ENCODE measurements at places on chromosomes 11 and 22.

DNA sequence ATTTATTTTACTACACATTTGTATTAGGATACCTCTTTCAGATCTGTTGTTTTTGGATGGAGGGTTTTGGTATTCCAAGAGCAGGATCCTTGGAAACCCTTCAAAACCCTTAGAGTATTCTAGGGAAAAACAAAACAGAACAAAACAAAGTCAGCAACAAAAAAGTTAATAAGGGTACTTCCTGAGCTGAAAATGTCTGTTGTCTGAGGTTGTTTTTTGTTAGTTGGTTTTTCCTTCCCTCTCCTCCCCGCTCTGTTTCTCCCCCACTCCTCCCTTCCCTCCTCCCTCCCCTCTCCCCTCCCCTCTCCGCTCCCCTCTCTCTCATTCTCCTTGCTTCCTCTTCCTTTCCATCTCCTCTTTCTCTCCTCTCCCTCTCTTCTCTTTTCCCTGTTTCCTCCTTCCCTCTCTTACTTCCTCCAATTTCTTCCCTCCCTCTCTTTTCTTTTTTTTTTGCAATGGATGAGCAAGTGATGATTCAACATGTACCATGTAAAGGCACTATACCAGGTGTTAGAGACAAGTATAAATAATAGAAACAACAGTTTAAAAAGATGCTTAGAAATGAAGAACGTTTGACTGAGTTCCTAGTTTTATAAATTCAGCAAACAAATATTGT is 160.6 kb downstream of the TMEM135 start:
- no peak for DNase-seq

- no peak for DNase-seq
Measured at GRCh38 chr11:72860010-72860409, 45.8 kb downstream of the ATG16L2 start.

- DNase-seq, result no peak
Measured at GRCh38 chr11:4643076-4643475, 706 bp upstream of the OR51E1 start.

DNA sequence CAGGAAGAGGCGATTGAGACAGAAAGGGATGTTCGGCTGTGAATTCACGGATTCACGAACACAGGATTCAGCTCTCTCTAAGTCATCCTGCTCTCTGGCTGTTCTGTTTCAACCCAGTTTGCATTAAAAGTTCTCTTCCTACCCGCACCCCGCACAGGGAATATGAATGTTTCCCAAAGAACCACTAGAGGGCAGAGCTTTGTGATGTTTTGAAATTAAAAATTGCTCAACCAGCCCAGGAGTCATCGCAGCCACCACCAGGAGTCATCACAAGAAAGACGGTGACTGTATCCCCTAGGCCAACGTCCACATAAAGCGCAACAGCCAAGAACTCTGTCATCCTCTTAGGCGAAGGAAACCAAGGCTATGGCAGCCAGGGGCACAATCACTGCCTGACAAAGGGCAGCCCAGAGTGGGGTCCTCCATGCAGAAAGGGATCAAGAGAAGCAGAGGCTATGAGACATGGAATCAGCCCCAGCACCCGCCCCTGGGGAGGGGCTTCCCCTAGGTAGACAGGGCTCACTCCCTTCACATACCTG is 122.4 kb downstream of the WT1 start:
- no peak for DNase-seq

- no peak for DNase-seq
Measured at GRCh38 chr11:113587308-113587739, 112.1 kb upstream of the DRD2 start.

GRCh38 chr11:134685793-134686380 is 273.8 kb upstream of the B3GAT1 start:
- no peak for DNase-seq

GRCh38 chr22:38066381-38067027 is 9.3 kb downstream of the PICK1 start:
- DNase-seq, result no peak

DNA sequence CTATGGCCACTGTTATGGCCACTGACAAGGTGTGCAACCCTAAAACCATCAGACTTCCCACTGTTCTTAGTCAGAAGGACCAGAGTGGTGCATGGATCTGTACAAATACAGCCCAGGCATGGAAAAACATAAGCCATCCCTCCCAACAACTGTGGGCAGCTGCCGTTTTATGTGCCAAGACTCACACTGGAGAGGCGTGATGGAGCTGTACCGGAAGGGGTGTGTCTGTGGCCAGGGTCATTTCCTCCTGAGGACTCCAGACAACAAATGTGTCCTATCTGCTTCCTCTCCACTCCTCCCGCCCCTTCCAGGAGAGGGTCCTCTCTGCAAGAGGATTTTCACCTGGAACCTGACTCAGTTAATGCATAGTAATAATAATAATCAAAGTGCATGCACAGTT is 29.5 kb downstream of the KCNJ1 start:
- no peak for DNase-seq

DNA sequence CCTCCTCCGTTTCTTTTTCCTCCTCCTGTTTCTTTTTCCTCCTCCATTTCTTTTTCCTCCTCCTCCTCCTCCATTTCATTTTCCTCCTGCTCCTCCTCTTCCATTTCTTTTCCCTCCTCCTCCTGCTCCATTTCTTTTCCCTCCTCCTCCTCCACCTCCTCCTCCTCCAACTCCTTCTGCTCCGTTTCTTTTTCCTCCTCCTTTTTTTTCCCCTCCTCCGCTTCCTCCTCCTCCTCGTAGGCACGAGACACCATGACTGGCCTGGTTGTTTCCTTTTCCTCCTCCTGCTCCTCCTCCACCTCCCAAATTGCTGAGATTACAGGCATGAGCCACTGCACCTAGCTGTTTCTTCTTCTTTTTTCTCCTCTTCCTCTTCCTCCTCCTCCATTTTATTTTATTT is 25.6 kb upstream of the DRICH1 start:
- no peak for DNase-seq

DNA sequence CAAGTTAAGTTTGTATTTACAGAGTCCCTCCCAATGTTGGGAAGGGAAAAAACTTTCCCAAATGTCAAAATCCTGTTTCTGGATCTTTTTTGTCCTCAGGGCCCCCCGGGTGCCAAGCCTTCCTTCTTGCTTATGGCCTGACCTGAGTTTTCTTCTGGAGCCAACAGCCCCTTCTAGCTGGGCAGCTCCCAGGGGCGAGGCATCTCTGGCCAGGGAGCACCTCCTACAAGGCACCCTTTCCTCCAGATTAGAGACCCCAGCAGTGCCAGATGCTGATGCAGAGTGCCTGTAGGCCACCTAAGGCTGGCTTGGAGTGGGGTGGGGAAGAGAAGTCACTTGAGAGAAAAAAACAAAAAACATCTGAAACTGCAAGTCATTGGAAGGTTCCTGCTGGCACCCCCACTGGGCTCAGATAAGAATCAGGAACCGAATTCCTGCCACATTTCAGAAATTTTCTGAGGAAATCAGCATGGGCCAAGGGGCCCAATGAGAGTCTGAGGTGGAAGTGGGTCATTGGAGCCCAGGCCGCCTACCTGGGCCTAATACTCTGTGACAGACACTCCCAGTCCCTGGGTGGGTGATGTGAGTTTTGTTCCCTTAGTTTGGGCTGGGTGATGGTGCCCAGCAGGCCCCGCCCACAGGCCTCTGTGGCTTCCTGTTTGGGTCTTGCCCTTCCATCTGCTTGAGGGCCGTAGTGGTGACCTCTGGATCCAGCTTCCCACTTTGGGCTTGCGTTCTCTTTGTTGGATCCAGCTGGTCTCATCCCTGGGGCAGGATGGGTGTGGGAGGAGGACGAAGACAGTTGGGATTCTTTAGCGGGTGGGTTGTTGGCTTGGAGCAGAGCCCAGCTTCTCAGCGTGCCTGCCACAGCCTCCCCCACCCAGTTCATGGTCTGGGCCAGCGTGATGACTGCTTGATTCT is 40.6 kb downstream of the PARVA start:
- no peak for DNase-seq

- no peak for DNase-seq
Measured at GRCh38 chr22:49678137-49678841, 149.4 kb downstream of the BRD1 start.

DNA sequence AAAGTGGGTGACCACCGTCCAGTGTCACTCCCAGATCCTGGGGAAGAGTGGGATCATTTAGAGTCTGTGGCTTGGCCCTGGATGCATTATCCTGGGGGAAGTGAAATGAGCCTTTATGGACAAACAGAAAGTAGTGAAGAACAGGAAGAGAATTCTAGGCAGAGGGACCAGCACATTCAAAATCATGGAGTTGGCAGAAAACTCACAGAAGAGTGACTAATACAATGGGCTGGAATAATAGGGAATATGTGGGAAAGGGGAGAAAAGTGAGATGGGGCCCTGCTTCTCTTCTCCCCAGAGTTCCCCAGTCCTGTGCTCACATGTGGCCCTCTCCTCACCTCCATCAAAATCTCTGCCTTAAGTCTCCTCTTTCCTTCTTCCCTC is 84.3 kb downstream of the CCDC81 start:
- no peak for DNase-seq

DNA sequence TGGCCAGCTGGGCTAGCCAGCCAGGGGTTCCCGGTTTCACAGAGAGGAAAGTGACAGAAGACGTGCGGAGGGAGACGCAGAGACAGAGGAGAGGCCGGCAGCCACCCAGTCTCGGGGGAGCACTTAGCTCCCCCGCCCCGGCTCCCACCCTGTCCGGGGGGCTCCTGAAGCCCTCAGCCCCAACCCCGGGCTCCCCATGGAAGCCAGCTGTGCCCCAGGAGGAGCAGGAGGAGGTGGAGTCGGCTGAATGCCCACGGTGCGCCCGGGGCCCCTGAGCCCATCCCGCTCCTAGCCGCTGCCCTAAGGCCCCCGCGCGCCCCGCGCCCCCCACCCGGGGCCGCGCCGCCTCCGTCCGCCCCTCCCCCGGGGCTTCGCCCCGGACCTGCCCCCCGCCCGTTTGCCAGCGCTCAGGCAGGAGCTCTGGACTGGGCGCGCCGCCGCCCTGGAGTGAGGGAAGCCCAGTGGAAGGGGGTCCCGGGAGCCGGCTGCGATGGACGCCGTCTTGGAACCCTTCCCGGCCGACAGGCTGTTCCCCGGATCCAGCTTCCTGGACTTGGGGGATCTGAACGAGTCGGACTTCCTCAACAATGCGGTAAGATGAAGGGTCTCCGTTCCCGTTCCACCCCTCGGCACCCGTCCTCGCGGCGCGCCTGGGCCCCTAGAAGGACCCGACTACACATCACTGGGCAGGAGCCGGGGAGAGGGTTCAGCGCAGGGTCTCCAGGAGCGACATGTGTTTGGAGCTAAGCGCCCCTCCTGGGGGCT is at the start of gene CREB3L1:
Gene CREB3L1 (plus strand): TSS at position 41 of the 765 bp plus-strand sequence. CDS start 450 bp downstream, at position 491.
- peak; percentile 33 for DNase-seq

DNA sequence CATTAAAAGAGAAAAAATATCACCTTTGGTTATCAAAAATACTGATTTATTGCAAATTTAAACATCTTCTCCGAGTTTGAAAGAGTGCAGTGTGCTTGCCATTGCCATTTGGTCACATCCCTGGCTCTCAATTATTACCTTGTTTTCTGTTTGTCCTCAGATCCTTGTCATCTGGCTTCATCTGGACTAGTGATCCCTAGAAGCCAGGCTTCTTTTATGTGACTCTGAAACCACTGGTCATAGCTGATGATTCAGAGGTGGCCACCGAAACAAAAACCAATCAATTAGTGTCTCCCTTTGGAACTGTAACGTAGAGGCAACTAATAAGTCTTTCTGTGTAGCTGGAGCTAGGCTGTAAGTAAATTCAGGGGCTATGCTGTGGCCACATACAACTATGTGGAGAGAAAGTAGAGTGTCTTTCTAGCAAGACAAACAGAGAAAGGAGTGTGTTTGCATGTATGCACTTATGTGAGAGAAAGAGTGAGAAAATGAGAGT is 237.9 kb downstream of the LUZP2 start:
- DNase-seq, result no peak

DNA sequence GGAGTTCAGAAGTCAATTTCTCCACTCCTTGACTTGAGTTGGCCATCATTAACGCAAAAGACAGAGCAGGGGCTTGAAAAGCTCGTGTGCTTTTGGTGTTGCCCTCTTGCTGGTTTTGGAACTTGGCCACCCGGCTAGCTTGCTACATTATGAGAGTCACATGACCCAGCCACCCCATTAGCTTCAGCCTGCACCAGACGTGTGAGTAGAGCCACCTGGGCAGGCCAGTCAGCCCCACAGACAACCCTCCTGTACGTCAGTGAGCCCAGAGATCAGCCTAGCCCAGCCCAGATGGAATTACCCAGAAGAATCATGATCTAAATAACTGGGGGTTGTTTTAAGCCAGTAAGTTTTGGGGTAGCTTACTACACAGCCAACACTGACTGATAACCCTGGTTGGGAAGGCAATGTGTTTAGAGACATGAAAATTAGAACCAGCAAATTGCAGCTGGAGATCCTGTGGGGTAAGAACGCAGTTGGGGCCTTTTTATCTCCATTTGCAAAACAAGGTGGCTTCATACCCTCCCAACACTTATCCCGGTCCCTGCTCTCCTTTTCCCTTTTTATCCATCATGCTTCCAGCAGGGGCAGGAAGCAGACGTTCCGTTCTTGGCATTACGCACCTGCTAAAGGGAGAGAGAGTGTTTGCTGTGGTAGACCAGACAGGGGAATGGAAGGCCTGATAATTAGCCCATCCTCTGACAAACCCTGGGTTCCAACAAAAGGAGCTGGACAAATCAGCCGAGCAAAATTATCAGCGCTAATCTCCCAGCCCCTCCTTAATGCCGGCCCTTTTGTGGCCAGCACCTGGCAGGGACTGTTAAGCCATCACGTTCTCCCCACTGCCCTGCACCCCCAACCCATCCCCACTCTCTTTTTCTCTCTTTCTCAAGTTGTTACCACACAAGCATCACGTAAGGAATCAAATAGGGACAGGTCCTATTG is 548.7 kb upstream of the CADM1 start:
- DNase-seq, result peak; percentile 39

DNA sequence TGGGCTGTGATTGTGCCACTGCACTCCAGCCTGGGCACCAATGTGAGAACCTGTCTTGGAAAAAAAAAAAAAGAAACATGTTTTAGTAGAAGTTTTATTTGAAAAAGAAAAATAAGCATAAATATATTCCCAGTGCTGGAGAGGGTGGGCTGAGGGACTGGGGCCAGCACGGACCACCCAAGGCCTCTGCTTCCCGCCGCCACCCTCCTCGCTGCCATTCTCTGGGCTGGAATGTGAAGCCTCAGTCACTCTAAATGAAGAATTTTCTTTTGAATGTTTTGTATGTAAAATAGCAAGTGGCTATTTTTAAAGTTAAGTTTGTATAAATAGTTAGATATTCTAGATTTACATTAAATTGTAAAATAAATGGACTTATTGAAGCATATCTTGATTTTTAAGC is 5.1 kb upstream of the TRMU start:
- DNase-seq, result no peak

- no peak for DNase-seq
Measured at GRCh38 chr11:115541518-115541917, 37.3 kb upstream of the CADM1 start.

- no peak for DNase-seq
Measured at GRCh38 chr22:24426851-24427499, 424 bp upstream of the ADORA2A start.

DNA sequence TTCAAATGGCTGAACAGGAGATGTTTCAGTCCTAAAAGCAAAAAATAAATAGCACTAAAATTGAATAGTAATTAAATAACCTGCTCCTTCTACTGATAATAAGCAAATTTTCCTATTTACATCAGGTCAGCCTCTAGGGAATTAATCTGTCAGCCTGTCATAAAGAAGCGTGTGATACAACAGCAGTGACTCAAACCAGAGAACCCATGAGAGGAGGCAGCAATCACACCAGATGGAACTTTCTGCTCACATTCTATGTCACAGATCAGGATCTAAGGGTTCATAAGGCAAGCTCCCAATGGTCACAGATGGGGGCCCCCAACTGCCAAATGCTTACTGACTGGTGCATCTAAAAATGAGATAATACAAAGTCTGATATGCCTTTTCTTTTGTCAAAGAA is 41.1 kb downstream of the RBFOX2 start:
- no peak for DNase-seq
